ENCODE measurements at places on chromosomes 1 and 21.
A peak's percentile ranks its signal among the peaks of the same experiment; 100 is the strongest.

GRCh38 chr1:66445492-66446181, 88.3 kb upstream of the SGIP1 start:
- peak; percentile 22 for DNase-seq

DNA sequence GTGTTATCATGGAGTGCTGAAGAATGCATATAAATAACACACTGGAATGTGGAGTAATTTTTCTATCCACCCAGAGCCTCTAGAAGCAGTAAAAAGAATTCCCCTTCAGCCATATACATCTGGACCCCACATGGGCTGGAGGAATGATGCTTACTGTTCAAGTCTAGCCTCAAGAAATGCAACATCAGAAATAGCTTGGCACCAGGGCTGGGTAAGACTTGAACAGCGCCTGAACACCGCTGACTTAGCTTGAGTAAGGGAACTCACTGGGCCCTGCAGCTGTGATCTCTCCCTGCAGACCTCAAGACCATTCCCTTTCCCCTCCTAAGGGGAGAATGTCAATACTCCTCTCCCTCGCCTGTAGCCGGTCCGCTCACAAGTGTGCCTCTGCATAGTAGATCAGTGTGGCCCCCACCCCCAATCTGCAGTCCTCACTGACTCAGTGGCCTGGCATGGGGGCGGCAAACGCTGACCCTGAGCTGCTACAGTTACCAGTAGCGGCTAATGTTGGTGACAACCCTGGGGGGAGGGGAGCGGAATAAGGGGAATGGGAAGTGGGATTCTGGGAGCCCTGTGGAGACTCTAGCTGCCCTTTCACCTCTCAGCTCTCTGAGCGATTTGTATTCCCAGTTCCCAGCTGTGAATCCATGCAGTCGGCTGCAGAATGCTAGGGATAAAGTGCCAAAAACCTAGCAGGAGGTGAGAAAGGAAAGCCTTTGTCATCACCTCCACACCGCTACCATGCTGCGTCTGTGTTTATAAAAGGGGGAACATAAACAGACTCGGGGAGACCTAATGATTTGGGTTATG, 483.9 kb downstream of the DISC1 start:
- no peak for DNase-seq

DNA sequence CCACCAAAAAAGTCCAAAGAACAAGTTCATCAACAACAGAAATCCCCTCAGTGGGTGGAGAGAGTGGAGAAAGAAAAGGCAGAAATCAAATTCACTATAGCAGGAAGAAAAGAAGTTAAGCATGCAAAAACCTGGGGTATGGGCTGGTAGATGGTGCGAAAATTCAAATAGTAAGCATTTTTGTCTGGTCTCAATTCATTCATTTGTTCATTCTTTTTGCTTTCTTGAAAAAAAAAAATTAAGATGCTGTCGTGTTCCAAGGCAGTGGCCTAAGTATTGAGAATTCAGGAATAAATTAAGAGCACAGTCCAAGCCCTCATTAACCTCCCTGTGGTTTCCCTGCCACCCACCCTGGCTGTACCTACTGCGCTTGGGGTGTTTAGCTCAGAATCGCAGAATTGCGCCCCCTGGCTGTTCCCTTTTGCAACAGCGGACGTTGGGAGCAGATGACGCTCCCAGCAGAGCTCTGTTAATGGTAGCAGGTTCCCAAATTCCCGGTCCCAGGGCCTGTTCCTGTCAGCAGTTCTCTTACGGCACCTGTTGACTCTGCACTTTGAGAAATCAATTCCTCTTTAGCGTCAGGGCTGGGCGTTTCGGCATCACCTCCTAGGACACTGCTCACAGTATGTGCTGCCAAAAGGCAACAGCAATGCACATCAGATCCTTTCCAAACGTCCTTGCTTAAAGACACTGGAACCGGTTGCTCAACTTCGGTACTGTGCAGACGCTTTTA, 34.0 kb upstream of the SSX2IP start:
- DNase-seq, result peak; percentile 52

DNA sequence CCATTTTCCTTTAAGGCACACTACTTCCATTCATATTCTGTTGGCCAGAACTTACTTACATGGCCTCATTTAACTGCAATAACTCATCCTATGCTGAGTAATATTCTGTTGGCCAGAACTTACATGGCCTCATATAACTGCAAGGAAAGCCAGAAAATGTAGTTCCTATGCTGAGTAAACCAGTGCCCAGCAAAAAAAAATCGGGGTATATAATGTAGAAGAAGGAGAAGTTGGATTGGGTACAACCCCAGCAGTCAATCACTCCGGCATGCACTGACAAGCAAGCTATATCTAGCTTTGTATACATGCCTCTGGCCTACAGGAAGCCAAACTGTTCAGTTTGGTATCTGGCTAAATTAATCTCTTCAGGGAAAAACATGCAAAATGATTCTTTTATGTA, 39.4 kb upstream of the PPIH start:
- DNase-seq, result no peak

Data from T-helper 9 cell (primary cell).